ENCODE measurements at places on chromosomes 12 and 14. TPM values are rescaled to one million over a fixed set of nuclear protein-coding genes. Genes with fewer than 3 reads are reported as not detected.

P3H3 gene
- 55.7 TPM for total RNA-seq

TMEM119 gene
- 0.20 TPM for total RNA-seq

- peak; percentile 16 for DNase-seq
Measured at GRCh38 chr14:65472189-65472588, 59.7 kb downstream of the FUT8 start.

GRCh38 chr14:105123981-105124765 is 44.4 kb downstream of the JAG2 start:
- DNase-seq, result no peak

DNA sequence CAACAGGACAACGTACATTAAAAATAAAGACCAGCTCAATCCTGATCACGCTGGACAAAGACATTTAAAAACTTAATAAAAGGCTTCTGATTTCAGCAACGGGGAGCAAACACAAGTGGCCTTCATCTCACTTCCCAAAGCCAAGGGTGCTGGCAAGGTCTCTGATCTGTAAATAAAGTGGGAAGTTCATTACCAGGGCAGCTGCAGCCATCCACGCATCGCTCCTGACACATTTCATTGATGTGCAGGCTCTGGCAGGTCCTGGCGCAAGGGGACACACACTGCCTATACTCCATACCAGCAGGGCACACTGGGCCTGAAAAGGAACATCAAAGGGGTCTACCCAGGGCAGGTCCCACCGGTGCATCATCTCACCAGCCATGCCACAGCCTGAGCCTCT is 51.0 kb downstream of the VWF start:
- no peak for DNase-seq

DNA sequence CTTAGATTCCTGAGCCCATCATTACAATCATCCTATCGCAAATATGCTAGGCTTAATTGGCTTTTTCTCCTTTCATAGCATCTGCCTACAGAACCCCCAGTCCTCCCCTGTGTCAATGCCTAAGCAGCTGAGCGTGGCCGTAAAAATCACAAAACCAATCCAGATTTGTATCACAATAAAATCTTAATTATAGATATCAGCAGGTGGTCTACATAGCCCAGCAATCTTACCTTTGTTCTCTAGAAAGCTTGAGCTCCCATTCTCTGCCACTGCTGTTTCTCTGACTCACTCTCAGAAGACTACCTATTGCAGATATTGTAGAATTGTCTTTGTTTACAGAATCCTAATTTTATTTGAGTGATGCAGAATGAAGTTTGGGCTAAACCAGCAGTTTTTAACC is 37.9 kb upstream of the PPM1A start:
- DNase-seq, result no peak

- no peak for DNase-seq
Measured at GRCh38 chr12:49230805-49231194, 34.1 kb upstream of the TUBA1C start.

DNA sequence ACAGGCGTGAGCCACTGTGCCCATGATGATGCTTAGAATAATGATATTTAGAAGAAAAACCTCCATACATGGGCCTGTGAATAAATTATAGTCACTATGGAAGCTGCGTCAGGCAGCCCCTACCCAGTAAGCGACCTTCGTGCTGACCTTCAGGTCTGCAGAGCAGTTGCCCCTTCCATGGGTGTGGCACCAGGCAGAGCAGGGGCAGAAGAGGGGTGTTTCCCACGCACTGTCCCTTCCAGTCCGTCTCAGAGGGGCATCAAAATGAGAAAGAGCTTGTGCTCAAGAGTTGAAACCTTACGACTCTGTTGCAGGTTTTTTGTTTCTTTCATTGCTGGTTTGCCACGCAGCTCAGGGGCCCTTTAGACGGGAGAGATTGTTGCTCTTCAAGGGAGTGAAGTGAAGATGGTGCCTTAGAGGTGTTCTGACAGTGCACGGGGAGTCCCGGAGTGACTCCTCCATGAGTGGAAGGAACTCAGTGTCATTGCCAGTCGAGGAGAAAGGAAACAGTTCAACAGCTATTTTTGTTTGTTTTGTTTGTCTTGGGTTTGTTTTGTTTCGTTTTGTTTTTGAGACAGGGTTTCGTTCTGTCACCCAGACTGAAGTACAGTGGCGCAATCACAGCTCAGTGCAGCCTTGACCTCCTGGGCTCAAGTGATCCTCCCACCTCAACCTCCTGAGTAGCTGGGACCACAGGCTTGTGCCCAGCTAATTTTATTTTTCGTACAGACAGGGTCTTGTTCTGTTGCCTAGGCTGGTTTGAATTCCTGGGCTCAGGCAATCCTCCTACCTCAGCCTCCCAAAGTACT is 13.9 kb downstream of the CKB start:
- no peak for DNase-seq

GRCh38 chr12:75725521-75726111 is 214.2 kb upstream of the KRR1 start:
- DNase-seq, result no peak

- DNase-seq, result no peak
Measured at GRCh38 chr14:65077318-65077717, 25.0 kb downstream of the MAX start.

DNA sequence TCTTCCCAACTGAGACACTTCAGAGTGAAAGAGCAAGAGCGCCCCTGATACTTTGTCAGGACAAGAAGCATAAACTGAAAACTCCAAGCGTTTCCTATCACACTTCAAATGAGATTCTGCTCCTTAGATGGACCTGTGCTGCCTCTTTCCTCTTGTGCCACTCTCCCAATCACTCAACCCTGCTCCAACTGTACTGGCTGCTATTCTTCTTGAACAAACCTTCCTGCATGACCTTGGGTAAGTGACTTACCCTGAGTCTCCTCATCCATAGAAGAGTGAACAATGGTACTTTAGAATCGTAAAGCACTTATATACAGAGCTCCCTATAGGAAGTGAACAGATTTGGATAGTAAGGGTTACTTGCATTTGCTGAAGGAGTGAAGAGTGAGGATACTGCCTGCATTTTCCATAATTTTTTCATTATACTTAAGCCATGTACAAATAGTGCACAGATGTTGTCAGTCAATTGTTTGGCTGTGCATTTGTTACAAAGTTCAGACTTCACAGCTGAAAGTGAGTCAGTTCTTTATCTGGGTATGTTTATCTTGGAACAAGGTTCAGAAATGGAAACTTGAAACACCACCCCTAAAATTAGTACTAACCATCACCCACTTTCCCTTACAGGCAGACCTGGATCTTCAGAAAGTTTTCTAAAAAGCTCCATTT is 10.8 kb downstream of the MTERF2 start:
- no peak for DNase-seq

DNA sequence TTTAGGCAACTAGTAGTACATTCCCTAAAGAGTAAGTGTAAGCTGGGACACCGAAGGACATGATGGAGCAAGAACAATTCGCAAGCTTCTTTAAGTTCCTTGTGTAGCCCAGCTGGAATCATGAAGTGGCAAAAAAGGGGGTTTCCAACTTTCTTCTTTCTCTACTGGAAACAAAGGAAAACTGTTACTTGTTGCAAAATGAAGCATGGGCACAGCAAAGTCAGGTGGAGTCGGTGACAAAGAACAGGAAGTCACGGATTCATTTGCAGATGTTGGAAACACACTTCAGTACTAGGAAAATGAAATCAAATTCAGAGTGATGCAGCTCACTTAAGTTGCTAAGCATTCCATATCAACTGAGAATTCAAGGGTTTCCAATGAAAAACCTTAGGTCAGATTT is 706.9 kb upstream of the STXBP6 start:
- DNase-seq, result no peak
